ENCODE measurements at places on chromosomes 11 and 22.
A peak's percentile ranks its signal among the peaks of the same experiment; 100 is the strongest.

GRCh38 chr11:4697585-4697984 lies at the start of gene OR51E2:
OR51E2 (minus strand) TSS chr11:4697853; CDS start chr11:4682711, 15,142 bp downstream.
- peak; percentile 39 for DNase-seq

DNA sequence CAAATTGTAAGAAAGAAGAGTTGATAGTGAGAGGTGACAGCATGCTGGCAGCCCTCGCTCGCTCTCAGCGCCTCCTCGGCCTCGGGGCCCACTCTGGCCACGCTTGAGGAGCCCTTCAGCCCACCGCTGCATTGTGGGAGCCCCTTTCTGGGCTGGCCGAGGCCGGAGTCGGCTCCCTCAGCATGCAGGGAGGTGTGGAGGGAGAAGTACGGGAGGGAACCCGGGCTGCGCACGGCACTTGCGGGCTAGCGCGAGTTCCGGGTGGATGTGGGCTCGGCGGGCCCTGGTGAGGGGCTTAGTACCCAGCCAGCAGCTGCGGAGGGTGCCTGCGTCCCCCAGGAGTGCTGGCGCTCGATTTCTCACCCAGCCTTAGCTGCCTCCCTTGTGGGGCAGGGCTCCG lies 539.7 kb upstream of the CCDC179 start:
- no peak for DNase-seq

- DNase-seq, result no peak
Observed at GRCh38 chr22:17110791-17111550, 10.2 kb downstream of the TMEM121B start.

DNA sequence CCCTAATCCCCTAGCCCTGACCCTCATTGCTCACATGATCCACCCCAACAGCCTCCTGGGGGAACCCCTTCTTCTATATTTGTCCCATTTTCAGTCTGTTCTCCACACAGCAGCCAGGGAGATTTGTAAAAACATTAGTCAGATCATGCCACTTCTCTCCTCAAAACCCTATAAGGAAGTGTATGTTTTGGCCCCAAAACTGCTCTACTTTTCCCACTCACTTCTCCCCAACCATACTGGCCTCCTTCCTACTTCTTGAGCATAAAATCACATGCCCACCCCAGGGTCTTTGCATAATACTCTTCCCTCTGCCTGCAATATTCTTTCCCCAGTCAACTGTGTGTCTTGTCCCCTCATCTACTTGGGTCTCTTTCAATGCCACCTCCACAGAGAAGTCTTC lies 4.7 kb upstream of the SLC22A12 start:
- no peak for DNase-seq

GRCh38 chr11:64059339-64060140 lies 23.8 kb downstream of the FLRT1 start:
- DNase-seq, result no peak

GRCh38 chr11:108766596-108767173 lies 101.8 kb downstream of the DDX10 start:
- DNase-seq, result no peak

- DNase-seq, result no peak
Observed at GRCh38 chr11:121372028-121372427, 79.5 kb downstream of the SC5D start.

Measured in EL (cell line).